ENCODE measurements at places on chromosomes 1 and 21.

- DNase-seq = no peak
Measured at GRCh38 chr1:29592261-29592615, 355.9 kb downstream of the PTPRU start.

GRCh38 chr1:151372058-151372934 is at the start of gene SELENBP1:
Gene SELENBP1 (minus strand): TSS chr1:151372705. CDS start chr1:151372641, 64 bp downstream.
- DNase-seq = no peak

- no peak for DNase-seq
Measured at GRCh38 chr1:160619742-160620277, 27.0 kb downstream of the SLAMF1 start.

DNA sequence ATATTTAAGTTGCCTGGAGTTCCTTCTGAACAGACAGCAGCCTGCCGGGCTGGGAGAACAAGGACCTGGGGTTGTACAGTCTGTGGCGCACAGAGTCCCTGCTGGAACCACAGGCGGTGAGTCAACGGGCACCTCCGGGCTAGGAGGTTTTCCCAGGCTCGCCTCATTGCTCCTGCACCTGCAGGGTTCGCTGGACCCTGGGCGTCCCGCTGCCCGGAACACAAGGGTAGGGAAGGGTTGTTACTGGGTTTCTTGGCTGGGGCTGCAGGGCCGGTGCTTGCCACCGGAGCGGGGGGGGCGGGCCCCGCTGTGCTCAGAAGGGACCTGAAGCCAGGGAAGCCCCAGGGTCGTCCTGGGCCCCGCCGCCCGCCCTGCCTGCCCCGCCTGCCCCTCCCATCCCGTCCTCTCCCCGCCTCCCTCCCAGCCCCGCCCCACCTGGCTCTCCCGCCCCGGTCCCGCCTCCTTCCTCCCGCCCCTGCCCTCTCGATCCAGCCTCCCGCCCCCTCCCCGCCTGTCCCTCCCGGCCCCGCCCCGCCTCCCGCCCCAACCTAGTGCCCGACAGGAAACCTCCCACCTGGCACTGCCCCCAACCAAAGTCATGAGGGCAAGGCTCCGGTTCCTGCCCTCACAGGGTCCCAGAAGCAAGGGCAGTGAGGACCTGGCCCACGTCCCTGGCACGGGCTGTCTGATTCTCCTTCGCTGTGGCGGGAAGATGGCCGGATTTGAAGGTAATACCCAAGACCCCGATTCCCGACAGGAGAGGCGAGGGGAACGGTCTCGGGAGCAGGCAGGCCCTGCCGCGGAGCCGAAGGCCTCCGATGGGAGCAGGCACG is 6.8 kb downstream of the JMJD4 start:
- DNase-seq = peak; percentile 34

DNA sequence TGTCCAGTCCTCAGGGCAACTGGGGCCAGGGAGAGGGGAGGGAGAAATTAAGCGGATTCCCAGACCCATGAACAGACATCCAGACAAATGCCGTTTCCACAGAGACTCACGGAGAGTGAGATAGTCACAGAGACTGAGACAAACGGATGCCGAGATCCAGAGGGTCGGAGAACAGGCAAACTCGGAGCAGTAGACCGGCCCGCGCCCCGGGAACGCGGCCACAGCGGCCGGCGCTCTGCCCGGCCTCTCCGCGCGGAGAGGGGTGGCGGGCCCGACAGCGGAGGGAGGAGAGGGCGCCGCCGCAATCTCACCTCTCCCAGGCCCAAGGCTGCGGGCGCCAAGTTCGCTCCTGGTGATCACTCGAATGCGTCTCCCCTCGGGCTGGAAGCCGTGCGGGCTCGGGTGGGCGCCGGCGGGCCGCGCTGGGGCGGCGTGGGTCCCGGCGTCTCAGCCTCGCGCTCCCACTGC is 831 bp upstream of the FOXD2 start:
- no peak for DNase-seq

GRCh38 chr1:110123224-110123623 is 11.0 kb downstream of the UBL4B start:
- no peak for DNase-seq

DNA sequence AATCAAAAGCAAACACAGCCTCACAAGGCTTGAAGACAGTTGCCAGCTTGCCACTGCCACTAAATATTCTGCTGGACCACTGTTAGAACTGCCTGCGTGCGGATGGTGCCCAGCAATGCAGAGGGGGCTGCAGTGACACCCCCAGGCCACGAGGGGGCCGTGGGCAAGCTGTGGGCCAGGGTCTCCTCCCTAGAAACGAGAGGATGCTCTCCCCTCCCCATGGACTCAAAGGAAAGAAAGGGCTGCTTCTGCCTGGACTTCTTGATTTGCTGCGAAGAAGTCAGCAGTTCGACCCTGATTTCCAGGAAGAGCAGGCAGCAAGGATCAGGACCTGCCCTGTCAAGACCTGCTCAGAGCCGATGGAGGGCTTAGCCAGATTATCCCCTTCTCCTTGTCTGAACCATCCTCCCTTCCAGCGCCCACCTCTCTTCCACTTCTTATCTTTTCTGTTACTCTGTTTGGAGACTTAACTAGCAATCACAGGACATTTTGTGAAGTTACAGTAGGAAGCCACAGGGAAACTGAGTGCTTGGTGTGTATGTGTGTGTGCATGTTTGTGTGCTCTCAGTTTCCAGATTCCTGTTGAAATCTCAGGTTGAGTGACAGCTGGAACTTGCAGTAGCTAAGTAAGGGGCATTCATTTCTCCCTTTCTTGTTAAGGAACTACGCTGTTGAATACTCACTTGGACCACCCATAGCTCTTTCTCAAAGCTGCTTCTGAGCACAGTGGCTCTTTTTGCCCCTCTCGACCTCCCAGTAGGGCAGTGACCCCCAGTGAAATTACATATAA is 2.7 kb downstream of the MAN1C1 start:
- DNase-seq = no peak

DNA sequence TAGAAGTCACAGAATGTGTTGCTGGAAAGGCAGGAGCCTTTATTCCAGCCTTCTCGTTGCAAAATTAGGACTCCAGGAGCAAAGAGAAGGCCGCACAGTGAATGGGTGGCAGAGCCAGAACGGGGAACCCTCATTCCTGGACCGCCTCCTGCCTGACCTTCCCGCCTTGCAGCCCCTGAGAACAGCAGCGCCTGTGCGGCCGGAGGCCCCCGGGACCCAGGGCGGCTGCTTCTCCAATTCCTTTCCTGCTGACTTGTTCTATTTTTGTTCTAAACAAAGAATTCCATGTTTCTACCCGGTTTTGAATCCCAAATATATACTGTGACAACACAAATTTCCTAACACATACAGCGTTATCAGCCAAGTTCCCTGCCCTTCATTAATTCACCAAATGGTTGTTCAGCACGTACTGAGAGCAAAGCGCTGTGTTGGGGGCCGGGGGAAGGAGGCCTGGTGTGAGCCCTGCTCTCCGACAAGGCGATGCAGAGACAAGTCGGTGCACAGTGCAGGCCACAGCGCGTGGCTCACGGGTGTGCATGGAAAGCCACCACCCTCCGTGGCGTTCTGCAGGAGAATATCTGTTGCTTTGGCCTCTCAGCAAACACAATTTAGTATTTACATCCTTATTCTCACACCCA is 31.9 kb upstream of the COL6A2 start:
- DNase-seq = no peak

DNA sequence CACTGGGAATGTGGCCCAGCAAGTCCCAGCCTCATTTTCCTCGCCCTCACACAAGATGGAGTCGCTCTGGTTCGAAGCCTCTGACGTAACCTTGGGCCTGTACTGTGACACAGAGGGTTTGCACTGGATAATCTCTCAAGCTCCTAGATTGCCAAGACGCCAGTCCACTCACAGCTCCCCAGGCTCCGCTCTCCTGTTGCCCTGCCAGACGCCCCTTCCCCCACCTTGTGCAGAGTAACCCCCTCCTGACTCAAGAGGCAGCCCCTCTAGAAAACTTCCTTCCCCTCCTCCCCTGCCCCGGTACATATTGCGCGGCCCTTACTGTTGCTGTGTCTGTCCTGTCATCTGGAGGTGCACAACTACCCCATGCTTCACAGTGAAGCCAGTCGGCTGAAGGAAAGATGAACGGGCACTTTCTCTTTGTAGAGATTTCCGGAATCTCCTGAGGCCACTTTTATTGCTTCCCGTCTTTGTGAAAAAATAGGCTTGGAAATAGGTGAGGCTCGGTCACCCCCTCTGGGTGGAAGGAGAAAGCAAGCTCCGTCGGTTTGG is 981 bp upstream of the KIAA1614 start:
- DNase-seq = no peak

- no peak for DNase-seq
Measured at GRCh38 chr1:30638811-30639210, 84.6 kb downstream of the MATN1 start.

DNA sequence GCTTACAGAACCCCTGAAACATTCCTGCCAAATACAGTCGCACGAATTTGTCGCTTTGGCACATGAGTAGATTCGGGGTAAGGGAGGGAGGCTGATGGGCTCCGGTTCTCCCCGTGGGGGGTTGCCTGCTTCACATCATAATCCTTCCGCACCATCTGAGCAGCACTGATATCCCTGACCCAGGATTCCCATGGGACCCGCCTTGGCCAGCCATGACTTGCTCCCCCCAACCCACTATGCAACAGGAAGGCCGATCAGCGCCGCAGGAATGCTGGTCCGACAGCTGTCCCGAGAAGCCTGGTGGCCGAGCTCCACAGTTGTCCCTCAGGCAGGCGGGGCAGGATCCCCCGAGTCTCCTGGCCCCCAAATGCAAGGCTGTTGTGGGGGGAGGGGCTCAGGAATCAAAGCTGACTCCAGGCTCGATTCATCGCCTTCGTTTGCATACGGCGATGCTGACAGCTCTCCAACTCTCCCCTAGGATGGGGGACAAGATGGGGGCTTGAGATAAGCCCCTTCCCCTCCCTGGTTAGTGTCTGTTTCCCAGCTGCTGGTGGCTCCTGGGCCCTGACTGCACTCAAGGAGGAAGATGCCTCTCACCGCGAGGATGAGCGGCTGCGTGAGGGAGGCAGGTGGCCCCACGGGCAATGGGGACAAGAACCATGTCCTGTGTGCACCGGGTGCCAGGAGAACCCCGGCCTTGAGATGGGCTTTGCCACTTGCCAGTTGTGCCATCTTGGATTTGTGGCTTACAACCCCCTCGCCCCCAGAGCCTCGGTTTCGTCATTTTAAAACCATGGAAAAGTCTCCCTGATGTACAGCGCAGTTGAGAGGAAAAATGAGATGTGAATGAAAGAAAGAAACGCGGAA is 9.3 kb downstream of the DRAXIN start:
- no peak for DNase-seq

DNA sequence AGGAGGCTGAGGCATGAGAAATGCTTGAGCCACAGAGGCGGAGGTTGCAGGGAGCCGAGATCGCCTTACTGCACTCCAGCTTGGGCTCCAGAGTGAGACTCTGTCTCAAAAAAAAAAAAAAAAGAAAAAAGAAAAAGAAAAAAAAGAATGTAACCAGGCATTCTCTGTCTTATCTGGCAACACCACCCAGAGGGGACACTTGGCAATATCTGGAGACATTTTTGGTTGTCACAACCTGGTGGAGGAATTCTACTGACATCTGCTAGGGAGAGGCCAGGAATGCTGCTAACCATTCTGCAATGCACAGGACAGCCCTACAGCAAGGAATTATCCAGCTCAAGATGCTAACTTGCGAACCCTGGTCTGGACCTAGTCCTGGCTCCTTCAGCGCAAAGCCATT is 2.3 kb upstream of the CNR2 start:
- no peak for DNase-seq

GRCh38 chr1:203089001-203089650 is 3.3 kb upstream of the MYOG start:
- no peak for DNase-seq

DNA sequence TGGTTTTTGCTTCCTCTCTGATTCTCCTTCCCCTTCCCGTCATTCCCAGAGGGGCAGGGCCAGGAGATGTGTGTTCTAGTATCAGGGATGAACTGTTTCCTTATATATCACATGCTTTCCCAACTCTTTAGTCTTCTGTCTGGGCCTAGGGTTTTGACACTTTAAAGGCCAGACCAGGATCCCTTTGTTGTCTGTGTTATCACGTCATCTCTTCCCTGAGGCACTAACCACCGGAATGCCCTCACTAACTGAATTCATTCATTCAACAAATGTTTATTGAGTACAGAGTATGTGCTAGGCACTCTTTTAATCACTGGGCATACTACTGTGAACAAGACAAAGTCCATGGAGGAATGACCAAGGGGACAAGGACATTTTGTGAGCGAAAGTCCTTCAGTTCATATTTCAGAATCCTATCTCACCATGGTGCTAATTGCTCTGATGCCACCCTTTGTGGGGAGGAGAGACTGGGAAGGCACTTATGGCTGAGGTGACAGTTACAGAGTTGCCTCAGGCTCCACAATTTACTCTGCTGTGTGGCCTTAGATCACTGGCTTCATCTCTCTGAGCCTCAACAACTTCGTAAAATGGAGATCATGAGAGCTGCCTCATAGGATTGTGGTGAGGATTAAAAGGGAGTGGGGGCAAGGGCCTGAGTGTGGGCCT is 12.0 kb upstream of the ZNF362 start:
- no peak for DNase-seq

- DNase-seq = no peak
Measured at GRCh38 chr1:19758227-19758830, 41.4 kb downstream of the TMCO4 start.

GRCh38 chr1:229885568-229886495 is 181.2 kb upstream of the GALNT2 start:
- no peak for DNase-seq

DNA sequence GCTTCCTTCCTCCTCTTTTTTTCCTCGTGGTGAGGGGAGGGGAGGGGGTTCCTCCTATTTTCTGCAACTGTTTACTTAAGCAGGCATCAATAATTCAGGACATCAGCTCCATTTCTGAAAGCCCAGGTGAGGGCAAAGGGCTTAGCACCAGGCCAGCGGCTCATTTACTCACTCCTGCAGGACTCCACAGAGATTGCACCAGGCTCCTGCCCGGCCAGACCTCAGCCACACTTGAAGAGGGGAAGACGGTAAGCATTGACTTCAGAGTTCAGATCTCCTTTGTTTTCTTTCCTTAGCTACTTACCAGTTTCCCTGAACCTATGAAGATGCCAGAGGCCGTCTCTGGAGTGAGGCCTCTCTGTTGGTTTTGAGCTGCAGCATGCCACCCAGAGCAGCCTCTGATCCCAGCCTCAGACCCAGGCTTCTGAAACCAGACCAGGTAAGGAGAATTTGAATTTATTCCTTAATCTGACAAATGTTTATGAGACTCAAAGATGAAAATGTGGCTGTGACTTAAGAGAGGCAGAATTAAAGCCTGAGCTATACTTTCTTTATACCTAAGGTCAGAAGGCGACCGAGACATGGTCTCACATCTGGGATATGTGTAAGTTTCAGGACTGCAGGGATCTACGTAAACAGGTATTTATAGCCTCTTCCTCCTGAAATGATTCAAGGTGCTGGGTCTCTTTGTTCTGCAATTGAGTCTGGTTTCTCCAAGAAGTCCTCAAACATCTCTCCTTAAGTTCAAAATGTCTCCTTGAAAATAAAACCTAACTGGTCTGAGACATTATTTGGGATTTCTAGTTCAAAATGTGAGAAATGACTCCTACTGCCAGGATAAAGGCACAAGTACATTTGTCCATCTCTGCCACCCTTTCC is 272.5 kb upstream of the RUNX1 start:
- no peak for DNase-seq

- DNase-seq = no peak
Measured at GRCh38 chr1:238281418-238281817, 390.7 kb upstream of the ZP4 start.
